ENCODE measurements at places on chromosomes 16 and 17. TPM values are rescaled to one million over a fixed set of nuclear protein-coding genes. Genes with fewer than 3 reads are reported as not detected.

The PLEKHH3 gene
- 11.4 TPM for total RNA-seq

The HLF gene
- total RNA-seq: 0.15 TPM

The COX6A2 gene
- total RNA-seq: not detected

The CD300LG gene
- total RNA-seq: not detected

The SHMT1 gene
- total RNA-seq: 40.7 TPM

The KRTAP16-1 gene
- not detected for total RNA-seq

The WFIKKN2 gene
- 0.03 TPM for total RNA-seq

The CMTM1 gene
- total RNA-seq: 0.89 TPM

The TNP2 gene
- total RNA-seq: not detected

The ABCA6 gene
- not detected for total RNA-seq

The CASKIN1 gene
- total RNA-seq: 3.9 TPM

The TCAP gene
- total RNA-seq: 0.64 TPM

The CCL16 gene
- not detected for total RNA-seq

The PRDM7 gene
- total RNA-seq: not detected

The HOXB4 gene
- 0.16 TPM for total RNA-seq

The ENPP7 gene
- total RNA-seq: not detected

The AIPL1 gene
- not detected for total RNA-seq

The RPS6KB1 gene
- total RNA-seq: 45.6 TPM

The STAT3 gene
- 83.6 TPM for total RNA-seq

The B3GNT9 gene
- total RNA-seq: 7.5 TPM

The TEX19 gene
- 0.27 TPM for total RNA-seq

The SBK1 gene
- total RNA-seq: 0.38 TPM

The TPSD1 gene
- 0.03 TPM for total RNA-seq

The TBC1D10B gene
- 35.6 TPM for total RNA-seq

The CARD14 gene
- total RNA-seq: 0.26 TPM

The SPATA22 gene
- total RNA-seq: not detected

All from A549 treated with CpdA at 1 μM for 4 hours (cell line).